ENCODE measurements at places on chromosomes 7 and 10.

DNA sequence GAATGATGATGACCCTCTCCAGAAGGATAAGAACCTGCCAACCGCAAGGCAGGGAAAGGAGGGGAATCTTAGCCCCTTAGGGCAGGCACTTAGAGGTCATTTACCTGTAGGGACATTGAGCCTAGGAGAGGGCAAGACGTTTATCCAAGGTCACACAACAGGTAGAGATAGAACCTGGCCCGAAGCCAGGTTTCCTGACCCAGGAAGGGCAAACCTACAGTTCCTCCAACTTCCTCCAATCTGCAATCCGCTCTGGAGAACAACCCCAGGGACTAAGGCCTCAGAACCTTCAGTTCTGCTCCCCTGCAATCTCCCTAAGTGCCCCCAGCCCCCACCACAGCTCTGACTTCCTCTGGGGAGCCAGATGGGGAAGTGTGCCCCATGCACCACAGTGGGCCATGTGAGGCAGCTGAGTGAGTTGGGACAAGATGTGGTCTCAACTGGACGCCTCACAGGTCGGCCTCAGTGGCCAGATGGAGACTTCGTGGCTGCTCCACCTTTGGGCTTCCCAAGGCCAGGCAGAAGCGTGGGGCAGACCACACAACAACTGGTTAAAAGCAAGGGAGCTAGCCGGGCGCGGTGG lies 1.4 kb upstream of the PSAP start:
- DNase-seq, result no peak

DNA sequence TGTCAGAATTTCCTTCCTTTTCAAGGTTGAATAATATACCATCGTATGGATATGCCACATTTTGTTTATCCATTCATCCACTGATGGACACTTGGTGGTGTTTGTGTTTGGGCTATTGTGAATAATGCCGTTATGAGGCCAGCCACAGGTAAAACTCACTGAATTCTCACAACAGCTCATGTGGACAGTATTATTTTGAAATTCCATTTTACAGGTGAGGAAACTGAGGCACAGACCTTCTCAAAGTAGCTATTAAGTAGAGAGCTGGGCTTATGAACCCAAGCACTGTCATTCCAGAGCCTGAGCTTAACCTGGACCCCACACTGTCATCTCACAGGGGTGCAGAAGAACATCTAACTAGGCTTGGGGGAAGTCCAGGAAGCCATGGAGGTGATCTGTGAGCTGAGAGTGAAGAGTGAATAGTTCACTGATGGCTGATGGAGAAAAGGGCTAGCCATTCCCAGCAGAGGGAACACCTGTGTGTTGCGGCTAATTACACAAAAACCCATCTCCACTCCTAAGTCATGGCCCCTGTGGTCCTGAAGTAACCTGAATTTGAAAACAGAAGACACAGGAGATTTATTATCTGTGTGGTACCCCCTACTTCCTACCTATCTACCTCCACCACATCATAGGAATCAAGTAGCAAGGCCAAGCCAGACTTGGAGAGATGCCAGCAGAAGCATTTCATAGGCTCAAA lies 8.7 kb downstream of the INMT start:
- DNase-seq, result no peak

DNA sequence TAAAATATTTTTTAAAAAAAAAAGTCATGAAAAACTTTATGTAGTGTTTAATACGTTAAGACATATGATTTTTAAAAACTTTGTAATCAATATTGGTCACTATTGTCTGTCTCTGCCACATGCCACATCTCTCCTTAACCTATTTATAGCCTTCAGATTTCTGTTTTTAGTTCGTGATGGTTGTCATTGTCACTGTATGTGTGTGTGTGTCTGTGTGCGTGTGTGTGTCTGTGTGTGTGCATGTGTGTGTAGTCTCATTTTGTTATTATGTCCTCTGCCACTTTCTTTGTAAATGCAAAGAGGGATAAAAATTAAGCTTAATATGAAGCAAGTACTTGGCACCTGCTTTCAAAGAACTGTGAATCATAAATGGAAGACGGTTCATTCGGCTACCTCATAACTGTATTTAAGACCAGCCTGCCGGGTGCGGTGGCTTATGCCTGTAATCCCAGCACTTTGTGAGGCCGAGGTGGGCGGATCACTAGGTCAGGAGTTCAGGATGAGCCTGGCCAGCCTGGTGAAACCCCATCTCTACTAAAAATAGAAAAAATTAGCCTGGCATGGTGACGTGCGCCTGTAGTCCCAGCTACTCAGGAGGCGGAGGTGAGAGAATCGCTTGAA lies 354.0 kb downstream of the ARL4A start:
- DNase-seq, result no peak

DNA sequence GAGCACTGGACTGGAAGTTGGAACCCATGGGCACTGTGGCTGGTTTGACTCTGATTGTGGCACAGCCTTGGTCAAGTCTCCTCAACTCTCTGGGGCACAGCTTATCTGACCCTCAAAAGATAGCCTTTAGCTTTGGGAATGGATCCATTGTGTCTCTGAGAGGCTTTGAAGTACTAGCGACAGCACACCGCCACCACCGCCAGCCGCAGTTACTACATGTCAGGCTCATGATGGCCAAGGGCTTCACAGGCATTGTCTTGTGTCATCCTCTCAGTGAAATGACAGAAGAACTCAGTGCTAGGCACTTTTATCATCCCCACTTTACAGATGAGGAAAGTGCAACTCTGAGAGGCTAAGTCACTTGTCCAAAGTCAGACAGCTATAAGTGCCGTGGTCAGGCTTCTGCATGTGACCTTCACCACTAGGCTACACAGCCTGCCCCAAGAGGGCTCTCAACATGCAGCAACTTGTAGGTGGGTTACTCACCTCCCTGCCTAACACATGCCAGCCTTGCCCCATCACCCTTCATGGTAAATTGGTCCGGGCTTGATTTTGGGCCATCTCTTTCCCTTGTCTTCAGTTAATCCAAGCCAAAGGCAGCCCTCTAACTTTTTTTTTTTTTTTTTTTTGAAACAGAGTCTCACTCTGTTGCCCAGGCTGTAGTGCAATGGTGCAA lies 44.1 kb downstream of the C10orf105 start:
- DNase-seq, result no peak

DNA sequence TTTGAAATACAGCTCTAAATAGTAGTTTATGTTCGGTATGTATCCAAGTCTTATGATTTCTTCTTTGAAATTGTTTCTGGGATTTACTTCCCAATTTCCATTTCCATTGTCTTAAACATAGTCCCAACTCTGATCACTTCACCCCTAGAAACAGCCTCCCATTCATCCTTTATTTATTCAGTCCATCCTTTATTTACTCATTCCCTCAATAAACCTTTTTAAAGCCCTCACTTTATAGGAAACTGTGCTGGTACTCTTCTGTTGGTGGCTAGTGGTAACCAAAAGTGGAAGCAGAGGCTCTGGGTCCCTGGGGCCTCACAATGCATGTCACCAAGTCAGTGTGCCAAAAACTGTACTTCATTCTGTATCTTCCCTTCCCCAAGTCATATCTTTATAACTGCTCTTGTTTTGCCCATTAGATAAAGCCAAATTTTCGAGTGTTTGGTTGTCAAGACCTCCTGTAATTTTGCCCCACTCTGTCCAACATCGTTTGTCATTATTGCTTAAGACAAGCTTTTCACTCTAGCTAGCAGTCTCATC lies 3.9 kb upstream of the EPC1 start:
- no peak for DNase-seq

GRCh38 chr10:33270971-33271370 lies 63.5 kb downstream of the NRP1 start:
- no peak for DNase-seq

DNA sequence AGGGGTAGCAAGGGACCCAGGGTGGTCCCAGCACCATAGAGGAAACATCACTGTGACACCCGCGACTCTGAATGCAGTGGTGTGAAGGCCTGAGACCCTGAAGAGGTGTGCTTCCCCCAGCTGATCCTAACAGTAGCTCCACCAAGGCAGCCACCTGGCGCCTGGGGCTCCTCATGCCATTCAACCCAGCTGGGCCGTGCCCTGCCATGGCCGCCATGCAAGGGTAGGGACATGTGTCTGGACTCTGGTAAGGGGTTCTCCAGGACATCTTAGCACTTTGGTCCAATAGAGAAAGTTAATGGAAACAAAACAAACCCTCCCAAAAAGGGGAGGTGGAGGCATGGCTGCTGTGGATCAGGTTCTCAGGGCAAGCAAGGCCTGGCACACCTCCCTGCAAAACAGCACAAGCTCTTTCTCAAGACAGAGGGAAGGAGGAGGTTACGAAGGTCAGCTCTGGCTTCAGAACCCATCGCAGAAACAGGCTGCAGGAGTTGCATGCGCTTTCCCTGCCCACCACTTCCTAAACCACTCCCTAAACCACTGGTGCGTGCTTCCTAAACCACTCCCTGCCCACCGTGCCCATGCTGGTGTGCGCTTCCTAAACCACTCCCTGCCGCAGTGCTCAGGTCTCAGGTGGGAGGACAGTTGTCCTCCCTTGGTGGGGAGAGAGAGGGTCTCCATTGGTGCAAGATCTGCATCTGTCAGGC lies 108.7 kb downstream of the LARP4B start:
- no peak for DNase-seq

DNA sequence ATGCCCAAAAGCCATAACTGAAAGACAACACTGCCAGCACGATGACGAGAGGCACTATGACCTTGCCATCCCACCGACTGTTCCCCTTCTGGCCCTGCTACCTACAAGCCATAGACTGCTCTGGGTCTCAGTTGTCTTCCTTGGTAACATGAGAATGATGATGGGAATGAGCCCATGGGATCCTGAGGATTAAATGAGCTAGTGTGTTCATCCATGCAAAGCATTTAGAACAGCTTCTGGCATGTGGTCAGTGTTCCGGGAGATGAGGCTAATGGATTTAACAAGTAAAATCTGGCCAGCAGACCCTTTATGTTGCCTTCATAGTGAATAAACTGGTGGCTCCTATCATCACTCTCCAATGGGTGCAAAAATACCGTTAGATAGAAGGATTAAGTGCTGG lies 62.4 kb upstream of the WDR11 start:
- no peak for DNase-seq

DNA sequence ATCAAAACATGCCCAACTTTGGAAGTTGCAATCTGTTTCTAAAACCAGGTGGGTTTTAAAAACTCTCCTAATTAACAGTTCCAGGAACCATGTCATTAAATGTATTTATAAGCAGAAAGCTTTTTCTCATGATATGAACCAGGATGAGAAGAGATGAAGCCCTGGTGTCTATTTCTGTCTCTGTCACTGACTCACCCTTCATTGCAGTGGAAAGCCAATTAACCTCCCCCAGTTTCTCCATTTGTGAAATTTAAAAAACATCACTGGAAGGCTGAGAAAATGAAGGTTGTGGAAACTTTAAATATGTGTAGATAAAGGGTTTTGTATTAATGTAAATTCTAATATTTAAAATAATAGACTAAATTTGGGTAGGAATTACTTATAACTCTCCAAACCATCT lies 1088.0 kb downstream of the SORCS1 start:
- no peak for DNase-seq

GRCh38 chr7:98231493-98232262 lies 20.4 kb downstream of the TECPR1 start:
- DNase-seq, result no peak

- peak; percentile 97 for DNase-seq
Observed at GRCh38 chr10:75191821-75192568, 18.6 kb upstream of the VDAC2 start.

DNA sequence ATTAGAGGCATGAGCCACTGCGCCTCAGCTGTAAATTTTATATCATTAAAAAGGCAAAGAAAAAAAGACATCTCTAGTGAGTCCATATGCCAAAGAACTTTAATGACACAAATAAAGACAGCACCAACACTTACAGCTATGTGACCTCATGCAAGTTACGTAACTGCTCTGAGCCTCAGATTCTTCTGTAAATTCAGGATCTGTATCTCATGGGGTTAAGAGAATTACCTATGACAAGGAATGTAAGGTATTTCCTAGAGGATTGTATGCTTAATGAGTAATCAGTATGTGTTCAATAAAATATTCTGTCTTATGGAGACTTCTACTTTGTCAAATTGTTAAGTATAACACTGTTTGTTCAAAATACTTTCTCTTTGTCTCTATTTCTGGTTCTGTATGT lies 274.0 kb upstream of the GLI3 start:
- peak; percentile 9 for DNase-seq

DNA sequence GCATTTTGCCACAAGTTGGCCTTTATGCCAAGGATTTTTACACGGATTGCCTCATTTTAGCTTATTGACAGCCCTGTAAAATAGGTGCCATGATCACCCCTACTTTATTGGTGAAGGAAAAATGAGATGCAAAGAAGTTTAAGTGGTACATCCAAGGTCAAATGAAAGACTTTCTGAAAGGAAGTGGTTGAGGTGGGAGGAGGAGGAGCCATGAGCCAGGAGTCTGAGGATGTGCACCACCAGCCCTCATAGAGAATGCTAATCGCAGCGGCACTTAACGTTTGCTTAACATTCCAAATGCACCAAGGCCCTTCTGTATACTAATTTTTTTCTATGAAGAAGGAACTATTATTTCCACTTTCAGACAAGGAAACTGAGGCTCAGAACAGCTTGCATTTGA lies 31.0 kb upstream of the LRRC18 start:
- DNase-seq, result no peak

DNA sequence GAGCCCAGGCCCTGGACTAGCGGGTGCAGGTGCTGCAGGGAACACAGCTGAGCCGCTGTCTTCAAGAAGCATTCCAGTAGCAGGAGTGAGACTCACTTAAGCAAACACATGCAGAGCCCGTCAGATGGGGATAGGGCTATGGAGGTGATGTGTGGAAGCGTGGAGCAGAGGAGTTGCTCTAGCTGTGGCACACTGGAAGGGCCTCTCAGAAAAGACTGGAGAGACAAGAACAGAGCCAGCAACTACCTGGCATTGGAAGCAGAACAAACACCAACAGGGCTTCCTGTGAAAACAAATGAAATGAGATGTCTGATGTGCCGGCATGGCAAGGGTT lies 37.8 kb upstream of the GALNTL5 start:
- DNase-seq, result no peak

- no peak for DNase-seq
Observed at GRCh38 chr7:105791926-105792325, 84.5 kb downstream of the ATXN7L1 start.

GRCh38 chr10:88120599-88121333 lies 257.3 kb downstream of the PTEN start:
- DNase-seq, result peak; percentile 26

DNA sequence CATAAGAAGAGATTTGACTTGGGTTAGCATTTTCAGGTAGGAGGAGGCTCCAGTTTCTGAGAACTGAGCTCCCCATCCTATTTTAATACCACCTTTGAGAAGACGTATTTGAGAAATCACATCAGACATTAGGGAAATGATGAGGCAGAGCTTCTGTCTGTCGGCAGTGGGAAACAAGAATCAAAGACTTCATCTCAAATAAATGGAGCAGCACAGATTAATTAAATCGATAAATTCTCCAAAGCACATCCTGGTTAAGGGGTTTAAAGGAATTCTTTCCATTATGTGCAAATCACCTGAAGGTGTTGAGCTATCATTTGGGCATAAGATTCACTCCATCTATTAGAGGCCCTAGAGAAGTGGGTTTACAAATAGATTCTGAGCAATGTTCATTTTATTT lies 7.6 kb downstream of the ADARB2 start:
- no peak for DNase-seq

DNA sequence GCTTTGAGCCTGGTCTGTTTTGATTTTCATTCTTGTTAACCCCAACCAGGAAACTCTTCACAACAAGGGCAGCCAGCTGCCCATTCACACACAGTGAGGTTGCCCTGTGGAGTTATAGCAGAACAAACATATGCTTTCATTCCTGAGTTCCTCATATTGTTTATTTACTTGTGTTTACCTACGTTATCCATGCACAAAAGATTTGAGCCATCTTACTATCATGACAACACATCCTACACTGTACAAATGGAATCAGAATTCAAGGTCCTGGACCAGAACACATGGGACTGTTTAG lies 21.7 kb upstream of the BMPER start:
- no peak for DNase-seq

- no peak for DNase-seq
Observed at GRCh38 chr7:29285861-29286260, 91.3 kb downstream of the CHN2 start.
